Tibial artery (tissue), 4 donors: ENCODE measurements at places on chromosomes 6 and 20.

DNA sequence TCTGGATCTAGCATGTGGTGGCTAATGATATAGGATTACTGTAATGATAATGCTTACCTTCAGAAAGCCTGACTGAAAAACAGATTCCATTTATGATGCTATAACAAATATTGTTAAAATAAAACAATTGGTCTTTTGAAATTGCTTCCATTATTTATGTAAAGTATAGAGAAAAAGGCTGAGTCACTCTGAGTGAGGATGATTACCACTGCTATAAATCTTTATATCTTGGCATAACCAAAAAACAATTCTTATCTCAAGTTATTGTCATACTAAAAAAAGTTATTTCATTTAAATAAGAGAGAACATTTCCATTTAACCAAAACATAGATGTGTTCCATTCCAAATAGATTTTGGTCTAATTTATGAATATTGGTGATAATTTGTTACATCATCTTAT lies 53.0 kb upstream of the DST start:
- DNase-seq, result no peak
- H3K4me1 ChIP-seq, result peaks cover 2% of the 10 kb centered on the region
- H3K27ac ChIP-seq, result no peak overlapping the region
- no peaks in the 10 kb centered on the region for H3K36me3 ChIP-seq
- H3K27me3 ChIP-seq, result no peaks in the 10 kb centered on the region

GRCh38 chr6:5705252-5705651 lies 301.5 kb downstream of the NRN1 start:
- no peaks in the 10 kb centered on the region for H3K27me3 ChIP-seq
- H3K4me1 ChIP-seq, result no peaks in the 10 kb centered on the region
- H3K4me3 ChIP-seq, result no peak overlapping the region
- no peaks in the 10 kb centered on the region for H3K36me3 ChIP-seq

GRCh38 chr6:45648262-45648620 lies 270.5 kb upstream of the SUPT3H start:
- H3K27me3 ChIP-seq, result peaks cover 13% of the 10 kb centered on the region
- no peak overlapping the region for H3K4me3 ChIP-seq
- no peak for DNase-seq
- H3K27ac ChIP-seq, result no peak overlapping the region
- H3K4me1 ChIP-seq, result no peaks in the 10 kb centered on the region

- H3K4me1 ChIP-seq, result no peaks in the 10 kb centered on the region
- H3K27me3 ChIP-seq, result no peaks in the 10 kb centered on the region
These were observed 15.2 kb downstream of the EFHC1 start for GRCh38 chr6:52435345-52435744.

- H3K27ac ChIP-seq, result no peak within 1 kb of the TSS
- no peak for DNase-seq
- H3K4me1 ChIP-seq, result peaks cover 21% of the 10 kb centered on the region
- no peak within 1 kb of the TSS for H3K4me3 ChIP-seq
These were observed at the start of gene CYP24A1 for GRCh38 chr20:54173653-54174456. Gene CYP24A1 (minus strand): TSS chr20:54173986. CDS start chr20:54173579, 407 bp downstream.

- H3K36me3 ChIP-seq, result no peaks in the 10 kb centered on the region
- no peaks in the 10 kb centered on the region for H3K27me3 ChIP-seq
- no peak overlapping the region for H3K27ac ChIP-seq
- H3K4me3 ChIP-seq, result no peak overlapping the region
- no peaks in the 10 kb centered on the region for H3K4me1 ChIP-seq
These were observed 87.6 kb downstream of the BTBD9 start for GRCh38 chr6:38552121-38552520.

GRCh38 chr6:11711003-11711983 lies 67.3 kb downstream of the ADTRP start:
- DNase-seq, result no peak
- no peak overlapping the region for H3K4me3 ChIP-seq
- H3K36me3 ChIP-seq, result no peaks in the 10 kb centered on the region
- H3K27me3 ChIP-seq, result no peaks in the 10 kb centered on the region
- H3K27ac ChIP-seq, result peak overlapping the region; percentile 39

- no peak overlapping the region for H3K4me3 ChIP-seq
- H3K27ac ChIP-seq, result no peak overlapping the region
- no peaks in the 10 kb centered on the region for H3K27me3 ChIP-seq
- no peaks in the 10 kb centered on the region for H3K4me1 ChIP-seq
- no peak for DNase-seq
- H3K36me3 ChIP-seq, result no peaks in the 10 kb centered on the region
These were observed 598.8 kb downstream of the RNF144B start for GRCh38 chr6:18985996-18986395.

GRCh38 chr6:150702675-150703074 lies 103.0 kb downstream of the PLEKHG1 start:
- H3K27me3 ChIP-seq, result no peaks in the 10 kb centered on the region
- no peaks in the 10 kb centered on the region for H3K36me3 ChIP-seq
- DNase-seq, result no peak
- no peak overlapping the region for H3K27ac ChIP-seq
- H3K4me3 ChIP-seq, result no peak overlapping the region

DNA sequence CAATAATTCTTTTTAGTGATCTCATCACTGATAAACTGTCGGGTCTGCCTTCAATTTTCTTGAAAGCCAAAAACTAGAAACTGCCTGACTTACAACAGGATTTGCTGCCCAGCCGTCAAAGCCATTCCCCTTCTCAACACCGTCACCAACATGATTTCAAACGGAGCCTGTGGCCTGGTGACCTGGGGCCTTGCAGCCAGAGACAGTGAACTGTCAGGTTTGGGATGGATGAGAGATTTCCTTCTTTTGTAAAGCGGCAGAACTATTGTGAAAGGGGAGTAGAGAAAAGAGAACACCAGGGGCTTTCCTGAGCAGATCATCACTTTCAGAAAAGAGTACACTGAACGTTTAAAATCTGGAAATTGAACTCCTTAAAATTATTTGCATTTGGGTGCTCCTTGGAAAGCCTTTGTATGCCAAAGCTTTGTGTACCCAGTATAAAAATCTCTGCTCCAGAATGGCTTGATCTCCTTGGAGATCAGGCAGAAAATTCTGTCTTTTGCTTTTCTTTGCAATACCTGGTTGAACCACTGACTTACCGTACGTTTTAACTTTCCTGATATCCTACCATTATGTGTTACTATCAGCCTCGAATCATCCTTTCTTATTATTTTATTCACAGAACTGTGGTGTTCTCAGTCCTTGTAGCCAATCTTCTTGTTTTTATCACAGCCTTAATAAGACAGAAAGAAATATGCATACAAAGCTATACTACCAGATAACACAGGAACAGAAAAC lies 125.2 kb downstream of the PACRG start:
- no peak overlapping the region for H3K4me3 ChIP-seq
- DNase-seq, result no peak
- no peaks in the 10 kb centered on the region for H3K36me3 ChIP-seq
- no peak overlapping the region for H3K27ac ChIP-seq
- H3K4me1 ChIP-seq, result no peaks in the 10 kb centered on the region

DNA sequence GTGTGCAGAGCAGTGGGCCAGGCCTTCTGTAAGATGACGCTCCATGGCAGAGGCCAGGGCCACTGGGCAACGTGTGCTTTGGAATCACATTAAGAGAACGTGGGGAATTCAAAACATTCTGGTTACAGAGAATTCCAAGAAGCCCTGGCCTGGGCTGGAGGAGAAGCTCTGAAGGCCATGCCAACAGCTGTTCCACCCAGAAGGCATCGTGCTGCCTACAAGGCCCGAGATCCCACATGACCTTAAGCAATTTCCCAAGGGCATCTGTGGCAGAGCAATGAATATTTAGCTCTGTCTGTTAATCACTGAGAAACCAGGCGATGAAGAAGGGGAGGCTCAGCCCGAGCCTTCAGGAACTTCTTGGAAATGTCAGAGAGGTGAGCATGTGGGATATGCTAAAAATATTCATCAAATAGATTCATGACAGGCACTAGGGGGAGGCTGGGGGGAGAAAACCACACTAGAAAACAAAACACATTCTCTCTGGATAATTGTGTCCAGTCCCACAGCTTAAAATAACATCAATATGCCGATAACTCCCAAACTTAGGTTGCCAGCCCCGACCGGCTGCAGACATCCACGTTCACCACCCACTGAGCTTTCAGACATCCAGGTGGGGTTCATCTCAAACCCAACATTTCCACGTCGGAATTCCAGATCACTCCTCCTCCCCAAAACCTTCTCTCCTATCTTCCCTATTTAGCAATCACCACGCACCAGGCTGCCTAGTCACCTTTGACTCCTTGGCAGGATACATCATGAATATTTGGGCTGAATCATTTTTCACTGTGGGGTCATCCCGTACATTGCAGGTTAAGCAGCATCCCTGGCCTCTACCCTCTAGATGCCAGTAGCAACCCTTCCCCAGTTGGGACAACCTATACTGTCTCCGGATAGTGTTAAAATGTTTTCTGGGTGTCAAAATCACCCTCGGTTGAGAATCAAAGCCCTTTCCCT lies 6.6 kb downstream of the SULF2 start:
- no peak overlapping the region for H3K27ac ChIP-seq
- H3K36me3 ChIP-seq, result no peaks in the 10 kb centered on the region
- no peak for DNase-seq

DNA sequence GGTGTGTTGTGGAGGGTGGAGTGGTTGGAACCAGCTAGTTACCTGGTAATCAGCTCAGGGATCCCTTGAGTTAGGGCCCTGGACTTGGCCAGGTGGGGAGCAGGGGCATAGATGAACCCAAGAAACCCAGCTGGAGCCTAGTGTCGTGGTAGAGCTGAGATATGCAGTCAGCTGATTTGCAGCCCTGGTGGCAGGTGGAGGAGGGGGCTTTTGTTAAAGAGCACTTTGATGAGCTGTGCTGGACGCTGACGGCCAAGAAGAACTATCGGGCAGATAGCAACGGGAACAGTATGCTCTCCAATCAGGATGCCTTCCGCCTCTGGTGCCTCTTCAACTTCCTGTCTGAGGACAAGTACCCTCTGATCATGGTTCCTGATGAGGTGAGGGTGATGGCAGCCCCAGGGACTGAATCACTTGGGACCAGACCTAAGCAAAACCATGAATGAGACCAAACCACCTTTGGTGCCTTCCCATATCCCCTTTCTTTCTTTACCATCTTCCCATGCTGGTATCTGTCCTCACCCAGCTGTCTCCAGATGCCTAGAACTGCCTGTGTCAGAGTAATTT lies 12.7 kb downstream of the DEF6 start:
- no peaks in the 10 kb centered on the region for H3K27me3 ChIP-seq
- peaks cover 5% of the 10 kb centered on the region for H3K36me3 ChIP-seq
- H3K27ac ChIP-seq, result no peak overlapping the region
- H3K4me3 ChIP-seq, result no peak overlapping the region
- DNase-seq, result no peak

DNA sequence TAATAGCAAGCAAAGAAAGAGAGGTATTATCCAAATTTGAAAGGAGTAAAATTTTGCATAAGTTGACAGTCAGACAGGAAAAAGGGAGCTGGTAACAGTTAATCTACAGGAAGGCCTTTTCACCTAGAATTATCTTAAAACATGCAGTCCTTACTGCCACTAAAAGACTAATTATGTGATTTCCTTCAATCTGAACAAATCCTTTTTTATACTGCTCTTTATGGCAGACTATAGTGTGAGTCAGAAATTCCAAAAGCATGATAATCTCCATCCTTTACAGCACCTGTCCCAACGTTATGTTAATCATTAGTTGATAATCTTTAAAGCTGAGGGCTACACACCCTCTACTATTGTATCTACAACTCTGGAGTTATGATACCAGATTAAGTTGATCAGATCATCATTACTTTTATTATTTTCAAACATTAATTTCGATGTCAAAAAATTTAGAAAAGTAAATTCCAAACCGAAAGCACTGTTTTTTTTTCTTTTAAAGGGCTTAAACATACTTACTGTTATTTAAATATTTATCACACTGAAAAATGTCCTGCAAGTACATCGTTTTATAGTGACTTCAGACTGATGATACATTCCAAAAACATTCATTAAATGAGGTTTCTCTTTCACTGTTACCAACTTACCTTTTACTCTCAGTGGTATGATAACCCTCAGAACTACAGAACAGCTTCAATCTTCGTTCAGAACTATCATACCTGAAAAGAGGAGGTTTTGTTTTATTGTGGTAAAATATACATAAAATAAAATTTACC lies 33.2 kb upstream of the AKAP7 start:
- DNase-seq, result no peak
- H3K4me1 ChIP-seq, result no peaks in the 10 kb centered on the region
- no peak overlapping the region for H3K4me3 ChIP-seq
- no peak overlapping the region for H3K27ac ChIP-seq

DNA sequence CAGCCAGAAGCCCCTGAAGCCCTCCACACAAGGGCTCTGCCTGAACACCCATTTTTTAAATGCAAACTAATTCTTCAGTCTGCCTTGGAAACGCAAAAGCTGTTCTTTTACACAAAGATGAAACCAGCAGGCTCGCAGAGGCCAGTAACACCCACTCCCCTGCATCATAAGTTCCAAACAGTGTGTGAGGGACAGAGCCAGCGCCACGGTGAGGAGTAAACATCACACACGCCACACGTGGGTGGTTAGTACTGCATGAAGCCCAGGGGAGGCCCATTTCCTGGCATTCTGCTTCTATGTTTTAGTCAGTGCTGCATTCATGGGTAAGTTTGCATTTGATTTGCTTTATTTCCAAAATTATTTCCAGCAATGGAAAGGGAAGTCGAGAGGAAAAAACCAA lies 217.7 kb upstream of the RIN2 start:
- no peak overlapping the region for H3K27ac ChIP-seq
- no peaks in the 10 kb centered on the region for H3K36me3 ChIP-seq
- DNase-seq, result no peak
- no peaks in the 10 kb centered on the region for H3K27me3 ChIP-seq

DNA sequence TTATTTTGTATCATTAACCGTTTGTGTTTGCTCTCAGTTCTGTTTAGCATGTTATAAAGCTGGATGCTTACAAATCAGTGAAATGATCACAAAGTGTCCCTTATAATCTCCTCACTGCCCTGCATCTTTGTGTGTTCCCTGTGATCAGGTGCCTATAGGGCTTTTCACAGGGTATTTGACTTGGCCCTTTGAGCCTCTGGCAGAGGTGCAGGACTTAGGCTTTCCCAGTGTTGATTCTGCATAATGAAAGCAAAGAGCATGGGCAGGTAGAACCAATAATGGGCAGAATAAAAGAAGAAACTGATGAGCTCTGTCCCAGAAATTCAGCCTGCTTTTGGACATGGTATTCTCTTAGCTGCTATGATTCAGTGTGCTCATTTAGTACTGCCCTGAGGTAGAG lies 16.9 kb upstream of the PBOV1 start:
- H3K27ac ChIP-seq, result no peak overlapping the region
- no peaks in the 10 kb centered on the region for H3K27me3 ChIP-seq
- no peak overlapping the region for H3K4me3 ChIP-seq
- H3K36me3 ChIP-seq, result no peaks in the 10 kb centered on the region
- DNase-seq, result no peak
- H3K4me1 ChIP-seq, result no peaks in the 10 kb centered on the region

DNA sequence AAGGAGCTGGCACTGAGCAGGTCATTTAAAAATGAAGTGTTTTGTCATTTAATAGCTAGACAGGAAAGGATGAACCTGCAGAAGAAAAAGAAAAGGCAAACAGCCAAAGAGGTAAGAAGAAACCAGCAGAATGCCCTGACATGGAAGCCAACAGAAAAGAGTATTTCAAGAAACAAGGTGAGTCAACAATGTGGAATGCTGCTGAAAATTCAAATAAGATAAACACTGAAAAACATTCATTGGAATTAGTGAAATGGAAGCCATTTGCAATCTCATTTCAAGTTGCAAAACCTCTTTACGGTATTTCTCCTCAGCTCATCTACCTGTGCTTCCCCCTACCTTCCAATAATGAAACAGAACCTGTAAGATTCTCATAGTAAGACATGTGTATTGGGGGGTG lies 59.6 kb downstream of the RWDD2A start:
- H3K4me1 ChIP-seq, result no peaks in the 10 kb centered on the region
- DNase-seq, result no peak
- H3K36me3 ChIP-seq, result peaks cover 7% of the 10 kb centered on the region
- H3K27me3 ChIP-seq, result no peaks in the 10 kb centered on the region
- no peak overlapping the region for H3K27ac ChIP-seq
- no peak overlapping the region for H3K4me3 ChIP-seq
